GM04503 (cell line): ENCODE measurements at places on chromosomes 16 and 17.

DNA sequence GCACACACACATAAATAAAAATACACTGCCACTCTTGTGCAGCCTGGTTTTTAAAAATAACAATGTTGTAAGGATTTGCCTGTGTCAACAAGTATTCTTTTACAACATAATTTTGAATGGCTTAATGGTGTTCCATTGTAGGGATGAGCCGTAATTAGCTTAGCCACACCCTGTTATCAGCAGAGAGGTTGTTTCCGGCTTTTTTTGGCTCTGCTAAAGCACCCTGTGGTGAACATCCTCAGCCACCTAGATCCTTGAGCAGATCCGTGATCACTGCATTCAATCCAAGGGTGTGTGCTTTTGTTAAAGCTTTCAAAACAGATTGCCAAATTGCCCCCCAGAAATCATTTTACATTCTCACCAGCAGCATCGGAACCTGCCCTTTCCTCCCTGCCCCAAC, 7.0 kb downstream of the KATNB1 start:
- DNase-seq: no peak

DNA sequence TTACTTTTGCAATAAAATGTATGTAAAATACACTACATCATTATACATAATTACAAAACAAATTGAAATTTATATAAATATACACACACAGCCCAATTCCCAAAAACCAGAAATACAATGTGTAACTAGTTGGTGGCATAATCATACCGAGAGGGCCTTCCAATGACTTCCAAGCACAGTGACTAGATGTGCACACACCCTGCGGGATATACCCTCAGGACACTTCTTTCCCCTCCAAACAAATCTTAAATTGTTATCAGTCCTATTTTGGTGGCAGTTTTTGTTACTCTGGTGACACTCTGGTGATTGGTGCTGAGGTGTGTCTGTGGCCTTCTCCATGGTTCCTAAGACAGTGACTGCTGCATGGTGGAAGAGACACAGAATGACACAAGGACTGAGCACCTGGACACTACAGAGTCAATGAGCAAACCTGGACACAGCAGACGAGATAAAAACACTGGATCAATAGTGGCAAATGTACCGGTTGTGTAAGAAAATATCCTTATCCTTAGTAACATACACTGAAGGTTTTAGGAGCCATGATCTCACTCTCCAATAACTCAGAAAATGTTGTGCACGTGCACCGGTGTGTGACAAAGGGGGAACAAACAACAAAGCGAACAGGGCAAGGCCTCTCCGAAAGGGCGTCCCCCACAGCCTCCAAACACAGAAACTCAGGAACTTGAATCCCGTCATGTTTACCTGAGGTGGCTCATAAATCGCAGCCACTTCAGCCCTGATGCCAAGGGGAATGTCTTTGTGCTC, 32.9 kb downstream of the NPLOC4 start:
- no peak for DNase-seq

DNA sequence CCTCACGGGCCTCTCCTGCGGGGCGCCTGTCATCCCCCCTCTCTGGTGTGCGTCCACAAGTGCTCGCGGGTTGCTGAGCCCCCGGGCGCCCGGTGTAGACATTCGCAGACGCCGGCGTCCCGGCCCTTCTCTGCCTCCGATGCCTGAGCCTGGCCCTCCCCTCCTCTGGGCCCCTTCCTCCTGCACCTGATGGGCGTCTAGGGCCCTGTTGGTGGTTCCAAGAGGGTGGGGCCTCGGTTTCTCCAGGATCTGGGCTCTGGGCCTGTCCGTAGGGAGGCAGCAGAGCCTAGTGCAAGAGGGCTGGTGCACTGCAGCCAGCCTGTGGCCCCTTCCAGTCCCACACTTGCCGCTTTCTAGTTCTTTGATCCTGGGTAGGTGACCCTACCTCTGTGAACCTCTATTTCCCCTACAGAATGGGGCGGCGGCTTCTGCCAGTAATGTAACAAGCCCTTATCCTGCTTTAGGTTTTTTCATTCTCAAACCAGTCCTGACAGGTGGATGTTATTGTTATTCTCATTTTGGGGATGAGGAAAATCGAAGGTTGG, 623 bp downstream of the E4F1 start:
- no peak for DNase-seq

- no peak for DNase-seq
Measured at GRCh38 chr16:66857437-66857836, 13.2 kb downstream of the CA7 start.

DNA sequence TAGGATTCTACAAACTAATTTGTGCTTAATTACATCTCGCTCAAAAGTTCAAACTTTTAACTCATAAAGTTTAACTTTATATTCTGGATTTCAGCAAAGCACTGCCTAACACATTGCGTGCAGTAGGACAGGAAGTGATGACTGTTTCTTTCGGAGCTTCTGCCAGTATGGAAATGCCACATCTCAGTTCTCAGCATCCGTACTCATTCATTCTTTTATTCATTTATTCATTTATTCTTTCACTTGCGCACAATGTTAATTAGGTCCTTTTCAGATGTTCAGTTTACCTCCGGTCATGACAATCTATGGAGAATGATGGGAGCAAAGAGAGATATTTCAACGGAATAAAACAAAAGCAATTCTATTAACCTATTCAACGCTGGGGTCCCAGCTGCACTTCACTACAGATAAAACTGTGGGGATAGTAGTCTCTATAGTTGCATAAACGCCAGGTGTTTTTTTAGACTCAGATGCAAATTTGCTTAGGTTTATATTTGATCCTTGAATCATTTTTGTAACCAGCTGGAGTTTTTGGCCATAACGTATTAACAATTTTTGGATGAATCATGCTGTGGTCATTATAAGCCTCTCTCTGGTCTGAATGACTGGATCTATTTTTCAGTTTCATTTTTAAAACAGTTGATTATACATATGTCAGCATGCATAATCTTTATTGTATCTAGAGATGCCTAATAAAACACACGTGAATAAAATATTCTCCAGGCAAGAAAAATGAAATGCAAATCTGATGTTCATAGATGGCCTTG, 143.9 kb downstream of the KCNJ2 start:
- no peak for DNase-seq

GRCh38 chr16:5438591-5438990, 341.0 kb upstream of the EEF2KMT start:
- no peak for DNase-seq

- no peak for DNase-seq
Measured at GRCh38 chr17:14805348-14805747, 459.8 kb downstream of the PMP22 start.
